ENCODE measurements at places on chromosomes 13 and 19. TPM values are rescaled to one million over a fixed set of nuclear protein-coding genes. Genes with fewer than 3 reads are reported as not detected.
A peak's percentile ranks its signal among the peaks of the same experiment; 100 is the strongest.

Gene ZNF649
- 24.7 TPM for polyA plus RNA-seq

Gene KASH5
- 0.05 TPM for polyA plus RNA-seq

Gene BEST2
- 11.6 TPM for polyA plus RNA-seq

GRCh38 chr13:66842766-66843165 is 387.4 kb downstream of the PCDH9 start:
- no peak overlapping the region for H3K4me3 ChIP-seq
- no peaks in the 10 kb centered on the region for H3K4me1 ChIP-seq
- no peak for DNase-seq
- H3K27ac ChIP-seq: no peak overlapping the region

- no peak for DNase-seq
- H3K27ac ChIP-seq: no peak overlapping the region
- no peaks in the 10 kb centered on the region for H3K27me3 ChIP-seq
- no peaks in the 10 kb centered on the region for H3K4me1 ChIP-seq
- peaks cover 82% of the 10 kb centered on the region for H3K36me3 ChIP-seq
Measured at GRCh38 chr19:5645409-5645808, 22.5 kb downstream of the SAFB start.

DNA sequence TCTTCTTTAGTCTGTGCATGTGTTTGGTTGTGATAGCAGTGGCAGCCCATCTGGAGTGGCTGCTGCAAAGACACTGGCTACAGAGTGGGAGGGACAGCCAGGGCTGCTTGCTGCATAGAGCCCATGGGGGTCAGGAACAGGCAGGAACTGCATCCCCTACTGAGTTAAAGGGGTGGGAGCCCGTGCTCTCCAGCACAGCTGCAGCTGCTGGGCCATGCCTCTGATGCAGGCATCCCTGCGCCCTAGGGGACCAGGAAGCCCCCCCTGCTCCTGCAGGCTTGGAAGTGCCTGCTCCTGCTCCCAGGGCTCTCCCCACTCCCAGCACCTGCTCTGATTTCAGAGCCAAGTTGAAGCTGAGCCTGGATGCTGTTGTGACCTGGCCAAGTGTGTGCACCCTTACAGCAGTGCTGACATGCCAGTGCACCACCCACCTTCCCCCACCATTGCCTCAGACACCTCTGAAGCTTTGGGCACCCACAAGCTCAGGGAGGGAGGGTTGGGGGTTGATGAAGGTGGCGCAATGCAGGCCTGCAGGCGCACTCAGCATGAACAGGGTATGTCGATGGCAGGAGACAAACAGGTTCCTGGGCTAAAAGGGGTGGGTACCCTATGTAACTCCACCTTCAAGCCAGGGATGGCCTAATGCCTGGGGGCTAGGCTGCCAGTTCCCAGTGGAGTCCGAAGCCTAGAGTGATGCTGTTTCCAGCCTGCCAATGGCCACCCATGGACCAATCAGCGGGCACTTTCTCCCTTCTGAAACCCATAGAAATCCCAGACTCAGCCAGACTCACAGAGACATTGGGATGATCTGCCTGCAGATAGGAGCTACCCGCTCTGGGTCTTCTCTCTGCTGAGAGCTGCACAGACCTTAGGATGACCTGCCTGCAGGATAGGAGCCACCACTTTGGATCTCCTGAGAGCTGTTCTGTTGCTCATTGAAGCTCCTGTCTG is 919.9 kb upstream of the MIR17HG start:
- peaks cover 5% of the 10 kb centered on the region for H3K4me1 ChIP-seq
- H3K27ac ChIP-seq: no peak overlapping the region
- no peaks in the 10 kb centered on the region for H3K27me3 ChIP-seq
- DNase-seq: no peak
- no peak overlapping the region for H3K4me3 ChIP-seq

DNA sequence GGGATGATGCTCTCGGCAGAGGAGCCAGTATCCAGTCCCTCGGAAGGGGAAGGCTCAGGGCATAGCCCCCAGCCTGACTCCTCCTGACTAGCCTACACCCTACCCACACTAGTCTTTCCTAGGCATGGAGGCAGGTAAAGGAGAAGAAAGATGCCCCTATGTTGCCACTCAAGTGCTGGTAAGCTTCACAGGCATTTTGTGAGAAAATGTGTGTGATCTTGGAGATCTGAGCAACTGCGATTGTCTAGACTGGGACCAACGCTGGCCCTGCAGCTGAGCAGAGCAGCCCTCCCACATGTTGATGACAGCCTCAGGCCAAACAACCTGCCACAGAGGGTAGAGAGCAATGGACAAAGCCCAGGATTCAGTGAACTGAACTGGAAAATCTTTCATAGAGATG is 11.7 kb upstream of the ATP12A start:
- no peaks in the 10 kb centered on the region for H3K27me3 ChIP-seq
- no peaks in the 10 kb centered on the region for H3K36me3 ChIP-seq
- H3K4me3 ChIP-seq: no peak overlapping the region
- no peak for DNase-seq

DNA sequence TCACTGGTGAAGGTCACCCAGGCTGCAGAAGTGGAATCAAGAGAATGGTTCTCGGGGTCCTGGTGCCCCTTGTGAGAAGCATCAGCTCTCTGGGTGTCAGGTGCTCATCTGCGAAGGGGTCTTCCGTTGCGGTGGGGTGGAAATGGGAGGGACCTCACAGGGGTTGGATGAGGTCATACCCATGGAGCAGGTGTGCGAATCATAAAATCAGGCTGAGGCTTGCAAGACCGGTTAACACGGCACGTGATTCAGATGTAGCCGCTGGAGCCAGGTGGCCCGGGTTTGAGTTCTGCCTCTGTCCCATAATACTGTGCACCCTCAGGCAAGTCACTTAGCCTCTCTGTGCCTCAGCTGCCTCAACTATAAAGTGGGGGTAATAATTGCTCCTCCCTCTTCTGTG is 3.9 kb upstream of the KLK15 start:
- DNase-seq: no peak
- peaks cover 7% of the 10 kb centered on the region for H3K4me1 ChIP-seq
- no peak overlapping the region for H3K4me3 ChIP-seq
- H3K27ac ChIP-seq: no peak overlapping the region
- no peaks in the 10 kb centered on the region for H3K36me3 ChIP-seq

DNA sequence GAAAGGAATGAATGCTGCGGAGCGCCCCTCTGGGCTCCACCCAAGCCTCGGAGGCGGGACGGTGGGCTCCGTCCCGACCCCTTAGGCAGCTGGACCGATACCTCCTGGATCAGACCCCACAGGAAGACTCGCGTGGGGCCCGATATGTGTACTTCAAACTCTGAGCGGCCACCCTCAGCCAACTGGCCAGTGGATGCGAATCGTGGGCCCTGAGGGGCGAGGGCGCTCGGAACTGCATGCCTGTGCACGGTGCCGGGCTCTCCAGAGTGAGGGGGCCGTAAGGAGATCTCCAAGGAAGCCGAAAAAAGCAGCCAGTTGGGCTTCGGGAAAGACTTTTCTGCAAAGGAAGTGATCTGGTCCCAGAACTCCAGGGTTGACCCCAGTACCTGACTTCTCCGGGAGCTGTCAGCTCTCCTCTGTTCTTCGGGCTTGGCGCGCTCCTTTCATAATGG is 8.6 kb downstream of the PDX1 start:
- H3K4me3 ChIP-seq: no peak overlapping the region
- H3K4me1 ChIP-seq: no peaks in the 10 kb centered on the region
- no peaks in the 10 kb centered on the region for H3K36me3 ChIP-seq
- no peak overlapping the region for H3K27ac ChIP-seq
- peak; percentile 63 for DNase-seq

GRCh38 chr13:50015258-50015657 is at the start of gene KCNRG:
Gene KCNRG (plus strand): TSS chr13:50015444. CDS start chr13:50015494, 50 bp downstream.
- H3K4me1 ChIP-seq: peaks cover 9% of the 10 kb centered on the region
- H3K27me3 ChIP-seq: no peaks in the 10 kb centered on the region
- H3K27ac ChIP-seq: peak within 1 kb of the TSS; percentile 48
- DNase-seq: no peak
- no peak within 1 kb of the TSS for H3K4me3 ChIP-seq

DNA sequence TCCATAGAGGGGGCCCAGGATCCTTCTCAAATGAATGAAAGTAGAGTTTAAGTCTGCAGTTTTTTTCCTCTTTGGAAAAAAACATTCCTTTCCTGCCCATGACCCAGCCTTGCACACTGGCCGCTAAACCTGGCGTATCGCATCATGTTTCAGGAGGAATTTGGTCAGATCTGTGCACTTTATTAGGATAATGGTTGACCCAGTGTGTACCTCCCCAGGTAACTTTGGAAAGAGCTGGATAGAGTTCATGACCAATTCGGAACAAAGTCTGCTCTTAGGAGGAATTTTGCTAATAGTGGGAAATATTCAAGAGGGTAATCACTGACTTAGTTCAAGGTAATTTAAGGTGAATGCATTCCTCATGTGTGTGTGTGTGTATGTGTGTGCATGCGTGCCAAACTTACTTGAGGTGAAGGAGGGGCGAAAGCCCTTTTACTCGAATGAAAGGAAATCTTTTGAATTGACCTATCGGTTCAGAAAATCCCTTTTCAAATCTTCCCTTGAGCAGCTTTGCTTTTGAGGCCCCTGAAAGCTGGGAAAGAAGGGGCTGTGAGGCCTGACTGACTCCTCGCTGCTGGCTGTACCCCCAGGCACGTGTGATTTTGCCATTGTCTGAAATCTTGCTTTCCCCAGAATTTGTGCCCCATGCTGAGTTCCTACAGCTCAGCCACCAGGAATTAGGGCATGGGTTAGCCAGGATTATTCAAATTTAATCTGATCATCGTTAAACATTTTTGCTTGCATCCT is 46.3 kb downstream of the SIPA1L3 start:
- peak overlapping the region; percentile 37 for H3K27ac ChIP-seq
- DNase-seq: no peak
- peaks cover 11% of the 10 kb centered on the region for H3K4me1 ChIP-seq
- no peak overlapping the region for H3K4me3 ChIP-seq
- no peaks in the 10 kb centered on the region for H3K27me3 ChIP-seq

DNA sequence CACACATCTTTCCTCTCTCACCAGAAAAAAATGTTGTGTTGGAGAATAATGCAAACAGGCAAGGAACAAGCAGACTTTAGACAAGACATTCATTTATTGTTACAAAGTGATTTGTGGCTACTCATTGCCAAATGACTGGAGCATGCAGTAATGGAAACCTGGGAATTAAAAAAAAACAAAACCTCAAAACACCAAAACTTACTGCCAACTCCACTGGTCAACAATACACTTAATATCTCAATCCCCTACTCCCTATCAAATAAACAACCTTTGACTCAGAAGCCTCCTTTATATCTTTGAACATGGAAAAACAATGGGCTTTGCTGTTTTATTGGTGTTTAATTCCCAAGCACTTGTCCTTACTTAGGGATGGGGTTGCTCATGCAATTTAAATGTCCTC is 112.8 kb downstream of the POSTN start:
- no peak for DNase-seq
- no peak overlapping the region for H3K4me3 ChIP-seq
- no peaks in the 10 kb centered on the region for H3K36me3 ChIP-seq
- H3K27me3 ChIP-seq: no peaks in the 10 kb centered on the region

DNA sequence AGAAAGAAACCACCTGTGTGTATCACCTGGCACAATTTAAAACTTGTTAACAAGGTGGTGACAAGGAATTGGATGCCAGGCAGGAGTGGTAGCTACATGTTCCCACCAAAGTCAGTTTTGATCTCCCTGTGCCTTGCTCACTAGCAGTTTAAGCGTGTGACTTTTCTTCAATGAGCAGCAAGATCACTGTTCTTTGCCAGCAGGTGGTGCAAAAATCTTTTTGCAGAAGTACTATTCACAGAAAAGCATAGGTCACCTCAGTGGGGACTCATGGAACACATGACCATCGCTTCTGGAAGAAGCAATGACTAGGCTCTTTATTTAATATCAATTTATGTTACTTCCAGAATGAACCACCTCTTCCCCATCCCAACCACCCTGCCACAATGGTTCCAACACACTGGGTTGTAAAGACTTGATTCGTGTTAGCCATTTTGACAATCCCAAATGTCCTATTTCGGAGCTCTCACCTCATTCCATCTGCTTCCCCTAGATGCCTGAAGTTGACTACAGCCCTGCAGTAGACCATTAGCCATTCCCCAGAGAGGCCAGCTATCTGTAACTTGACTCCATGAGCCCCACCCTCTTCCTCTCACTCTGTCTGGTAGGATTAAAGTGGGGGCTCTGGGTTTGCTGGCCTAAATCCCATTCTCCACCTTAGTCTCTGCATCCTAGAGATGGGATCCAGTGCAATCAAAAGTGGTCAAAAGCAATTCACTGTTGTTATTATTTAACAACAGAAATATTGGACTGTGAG is 59.1 kb upstream of the TNFRSF19 start:
- no peaks in the 10 kb centered on the region for H3K36me3 ChIP-seq
- no peak for DNase-seq
- H3K4me3 ChIP-seq: no peak overlapping the region
- no peaks in the 10 kb centered on the region for H3K27me3 ChIP-seq
- no peak overlapping the region for H3K27ac ChIP-seq

DNA sequence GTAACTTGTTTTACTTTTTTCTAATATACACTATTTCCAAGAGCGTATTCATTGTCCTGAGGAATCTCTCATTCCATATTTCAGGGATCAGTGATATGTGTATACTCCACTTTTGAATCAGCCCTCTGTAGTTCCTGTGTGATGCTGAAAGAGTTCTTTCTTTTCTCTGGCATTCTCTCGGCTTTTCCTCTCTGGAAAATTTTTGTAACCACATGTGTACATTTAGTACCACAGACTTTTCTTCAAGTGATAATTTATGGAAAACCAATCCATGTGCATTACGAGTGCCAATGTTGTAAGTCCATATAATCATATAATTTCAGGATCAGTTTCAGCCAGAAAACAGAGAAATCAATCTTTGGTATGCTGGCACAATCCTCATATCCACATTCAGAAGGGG is 102.2 kb upstream of the MBNL2 start:
- H3K4me1 ChIP-seq: peaks cover 3% of the 10 kb centered on the region
- no peaks in the 10 kb centered on the region for H3K27me3 ChIP-seq
- no peak overlapping the region for H3K27ac ChIP-seq
- no peak for DNase-seq

DNA sequence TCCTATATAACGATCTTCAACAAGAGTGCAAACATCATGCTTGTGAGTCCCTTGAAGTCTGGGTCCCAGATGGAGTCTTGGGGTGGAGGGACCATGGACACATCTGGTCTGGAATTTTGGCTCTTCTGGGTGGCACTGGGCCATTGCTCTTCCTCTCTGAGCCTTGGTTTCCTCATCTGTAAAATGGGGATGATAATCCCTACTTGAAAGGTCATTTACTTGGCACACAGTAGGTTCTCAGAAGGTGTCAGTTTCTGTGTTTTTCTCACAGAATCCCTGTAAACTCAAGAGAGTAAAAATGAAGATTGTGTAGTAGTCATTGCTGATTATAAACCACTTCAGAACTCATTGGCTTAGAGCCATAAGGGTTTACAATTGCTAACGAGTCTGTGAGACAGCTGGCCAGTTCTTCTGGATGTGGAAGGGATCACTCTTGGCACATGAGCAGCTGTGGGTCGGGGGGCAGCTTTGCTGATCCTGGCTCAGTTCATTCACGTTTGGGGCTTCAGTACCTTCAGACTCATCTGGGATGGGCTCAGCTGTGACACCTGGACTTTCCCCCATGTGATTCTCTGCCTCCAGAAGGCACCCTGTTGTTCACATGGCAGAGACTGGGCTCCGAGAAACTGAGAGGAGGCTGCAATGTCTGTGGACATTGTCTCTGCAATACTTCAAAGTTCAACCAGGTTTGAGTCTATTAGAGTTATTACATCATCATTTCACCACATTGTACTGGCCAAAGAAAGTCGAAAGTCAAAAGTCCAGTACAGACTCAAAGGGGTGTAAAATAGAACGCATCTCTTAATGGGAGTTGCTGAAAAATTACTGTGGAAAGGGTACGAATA is 7.8 kb downstream of the CYP4F12 start:
- DNase-seq: no peak
- H3K27ac ChIP-seq: no peak overlapping the region
- no peaks in the 10 kb centered on the region for H3K36me3 ChIP-seq
- no peaks in the 10 kb centered on the region for H3K4me1 ChIP-seq
- no peak overlapping the region for H3K4me3 ChIP-seq

GRCh38 chr13:32976056-32976805 is 40.0 kb upstream of the KL start:
- no peak for DNase-seq
- H3K4me1 ChIP-seq: no peaks in the 10 kb centered on the region
- no peak overlapping the region for H3K27ac ChIP-seq
- no peak overlapping the region for H3K4me3 ChIP-seq

Measured in H1 (cell line).